ENCODE measurements at places on chromosomes 13 and 19. TPM values are rescaled to one million over a fixed set of nuclear protein-coding genes. Genes with fewer than 3 reads are reported as not detected.
A peak's percentile ranks its signal among the peaks of the same experiment; 100 is the strongest.

GRCh38 chr13:32723987-32724386, 137.7 kb downstream of the PDS5B start:
- ATAC-seq, result no peak

DNA sequence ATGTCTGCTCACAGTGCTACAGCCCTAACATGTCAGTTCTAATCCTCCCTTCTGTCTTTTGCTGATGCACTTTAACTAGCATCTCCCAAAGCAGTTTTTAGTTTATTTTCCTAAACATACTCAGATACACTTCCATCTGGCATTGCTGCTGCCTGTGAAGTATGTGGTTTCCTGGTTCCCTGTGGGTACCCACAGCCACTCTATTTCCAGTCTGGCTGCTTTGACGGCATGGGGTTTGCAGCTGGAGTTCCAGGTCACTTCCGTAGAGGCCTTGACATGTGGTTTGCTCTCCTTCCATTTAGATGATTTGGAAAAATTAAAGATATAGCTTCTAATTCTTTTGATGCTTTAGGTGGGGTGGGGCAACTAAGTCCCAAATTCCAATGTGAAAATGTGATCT, 375.5 kb downstream of the PCDH20 start:
- no peak for ATAC-seq

Gene GPR4
- total RNA-seq, result 4.4 TPM

- no peak for ATAC-seq
Observed at GRCh38 chr13:75788481-75788981, 152.4 kb downstream of the LMO7 start.

Gene SLC25A23
- 111 TPM for total RNA-seq

DNA sequence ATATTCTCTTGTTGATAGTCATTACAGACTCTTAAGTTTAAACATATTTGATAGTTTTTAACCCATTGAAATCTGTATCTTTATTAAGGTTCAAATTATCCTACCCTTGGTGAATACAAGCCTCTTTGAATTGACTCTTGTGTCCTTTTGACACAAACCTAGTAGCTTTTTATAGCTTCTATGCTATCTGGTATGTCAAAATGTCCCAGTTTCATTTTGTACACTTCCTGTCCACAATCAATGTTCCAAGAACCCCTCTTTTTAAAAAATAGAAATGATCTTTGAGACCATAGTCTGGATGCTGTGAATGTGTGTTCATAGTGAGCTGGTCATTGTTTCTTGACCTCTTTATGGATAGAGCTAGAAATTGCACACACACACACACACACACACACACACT, 39.2 kb upstream of the FGF14 start:
- ATAC-seq, result no peak

DNA sequence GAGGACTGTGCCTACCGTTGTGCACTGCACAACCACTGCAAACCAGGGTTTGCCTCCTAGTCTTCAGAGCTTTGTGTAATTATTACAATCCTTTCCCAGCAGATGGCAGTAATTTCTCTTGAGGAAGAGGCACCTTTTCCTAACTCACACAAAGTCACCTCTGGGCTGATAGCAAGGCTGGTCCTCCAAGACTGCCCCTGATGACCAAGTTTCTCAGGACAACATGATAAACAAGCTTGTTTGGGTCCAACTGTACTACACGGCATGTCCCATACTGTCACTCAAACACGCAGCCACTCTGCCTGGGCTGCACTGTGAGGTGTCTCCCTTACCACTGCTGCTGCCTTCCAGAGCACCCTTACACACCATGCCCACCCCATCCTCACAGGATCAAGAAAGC, 39.3 kb downstream of the RFXAP start:
- peak; percentile 64 for ATAC-seq

- peak; percentile 66 for ATAC-seq
Observed at GRCh38 chr13:103883164-103883563, 816.9 kb upstream of the SLC10A2 start.

- no peak for ATAC-seq
Observed at GRCh38 chr19:40533508-40533907, 43.2 kb upstream of the SHKBP1 start.

DNA sequence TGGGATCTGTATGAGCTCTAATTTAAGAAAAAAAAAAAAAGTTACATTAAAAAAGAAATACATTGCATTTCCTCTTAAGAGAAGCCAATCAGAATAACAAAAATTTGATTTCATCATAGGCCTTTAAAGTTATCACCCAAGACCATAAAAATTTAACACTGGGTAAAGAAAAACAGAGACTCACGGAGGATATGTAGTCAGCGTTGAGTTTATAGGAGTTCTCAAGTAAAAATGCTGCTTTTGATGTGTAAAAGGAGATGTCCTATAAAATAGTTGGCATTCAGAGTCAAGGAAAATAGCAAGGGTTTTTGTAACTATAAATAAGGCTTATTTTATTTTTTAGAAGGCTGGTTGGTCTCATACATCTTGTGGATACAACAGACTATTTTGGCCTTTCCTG, 191.1 kb downstream of the EFNB2 start:
- no peak for ATAC-seq

Gene PRTN3
- not detected for total RNA-seq

DNA sequence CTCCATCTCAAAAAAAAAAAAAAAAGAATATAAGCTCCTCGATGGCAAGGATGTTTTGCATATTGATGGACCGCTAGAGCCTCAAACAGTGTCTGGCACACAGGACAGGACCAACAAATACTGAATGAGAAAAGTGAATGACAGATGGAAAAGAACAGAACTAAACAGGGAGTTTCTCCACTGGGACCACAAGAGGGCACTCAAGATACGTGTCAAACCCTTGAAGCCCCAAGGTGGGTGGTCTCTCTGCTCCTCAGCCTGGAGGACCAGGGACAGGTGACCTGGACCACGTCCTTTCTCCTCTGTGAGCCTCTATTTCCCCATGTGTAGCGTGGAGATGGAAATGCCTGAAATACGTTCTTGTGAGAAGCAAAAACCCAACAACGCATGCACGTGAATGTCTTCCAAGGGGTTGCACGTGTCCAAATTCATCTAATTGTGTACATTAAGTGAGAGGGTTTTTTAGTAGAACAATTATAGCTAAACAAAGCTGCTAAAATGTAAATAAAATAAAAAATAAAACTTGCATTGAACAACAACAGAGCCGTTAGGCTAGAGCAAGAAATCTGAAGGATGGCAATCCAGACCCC, 5.7 kb upstream of the CDC42EP5 start:
- ATAC-seq, result no peak

DNA sequence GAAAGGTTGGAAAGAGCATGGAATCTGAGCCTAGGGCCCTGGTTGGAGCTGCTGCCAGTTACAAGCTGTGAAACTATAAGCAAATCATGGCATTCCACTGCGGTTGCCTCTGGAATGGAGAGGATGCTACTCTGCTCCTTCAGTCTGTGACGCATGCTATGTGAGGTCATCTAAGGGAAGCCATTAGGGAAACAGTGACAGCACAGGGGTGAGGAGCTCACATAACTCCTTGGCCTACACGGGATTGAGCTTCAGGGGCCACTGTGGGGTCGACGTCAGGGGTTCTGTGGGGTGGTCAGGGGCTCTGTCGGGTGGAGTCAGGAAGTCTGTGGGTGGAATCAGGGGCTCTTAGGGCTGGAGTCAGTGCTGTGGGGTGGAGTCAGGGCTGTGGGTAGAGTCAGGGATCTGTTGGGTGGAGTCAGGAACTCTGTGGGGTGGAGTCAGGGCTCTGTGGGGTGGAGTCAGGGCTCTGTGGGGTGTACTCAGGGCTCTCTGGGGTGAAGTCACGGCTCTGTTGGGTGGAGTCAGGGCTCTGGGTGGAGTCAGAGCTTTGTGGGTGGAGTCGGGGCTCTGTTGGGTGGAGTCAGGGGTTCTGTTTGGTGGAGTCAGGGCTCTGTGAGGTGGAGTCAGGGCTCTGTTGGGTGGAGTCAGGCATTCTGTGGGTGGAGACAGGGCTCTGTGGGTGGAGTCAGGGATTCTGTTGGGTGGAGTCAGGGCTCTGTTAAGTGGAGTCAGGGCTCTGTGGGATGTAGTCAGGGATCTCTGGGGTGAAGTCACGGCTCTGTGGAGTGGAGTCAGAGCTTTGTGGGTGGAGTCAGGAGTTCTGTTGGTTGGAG, 35.8 kb upstream of the MEDAG start:
- peak; percentile 86 for ATAC-seq

DNA sequence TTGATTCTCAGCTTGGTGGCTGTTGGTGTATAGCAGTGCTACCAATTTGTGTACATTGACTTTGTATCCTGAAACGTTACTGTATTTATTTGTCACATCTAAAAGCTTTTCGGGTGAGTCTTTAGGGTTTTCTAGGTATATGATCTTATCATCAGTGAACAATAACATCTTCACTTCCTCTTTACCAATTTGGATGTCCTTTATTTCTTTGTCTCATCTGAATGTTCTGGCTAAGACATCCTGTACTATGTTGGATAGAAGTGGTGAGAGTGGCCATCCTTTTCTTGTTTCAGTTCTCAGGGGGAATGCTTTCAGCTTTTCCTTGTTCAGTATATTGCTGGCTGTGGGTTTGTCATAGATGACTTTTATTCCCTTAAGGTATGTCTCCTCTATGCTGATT, 6.0 kb upstream of the ZNF738 start:
- no peak for ATAC-seq

DNA sequence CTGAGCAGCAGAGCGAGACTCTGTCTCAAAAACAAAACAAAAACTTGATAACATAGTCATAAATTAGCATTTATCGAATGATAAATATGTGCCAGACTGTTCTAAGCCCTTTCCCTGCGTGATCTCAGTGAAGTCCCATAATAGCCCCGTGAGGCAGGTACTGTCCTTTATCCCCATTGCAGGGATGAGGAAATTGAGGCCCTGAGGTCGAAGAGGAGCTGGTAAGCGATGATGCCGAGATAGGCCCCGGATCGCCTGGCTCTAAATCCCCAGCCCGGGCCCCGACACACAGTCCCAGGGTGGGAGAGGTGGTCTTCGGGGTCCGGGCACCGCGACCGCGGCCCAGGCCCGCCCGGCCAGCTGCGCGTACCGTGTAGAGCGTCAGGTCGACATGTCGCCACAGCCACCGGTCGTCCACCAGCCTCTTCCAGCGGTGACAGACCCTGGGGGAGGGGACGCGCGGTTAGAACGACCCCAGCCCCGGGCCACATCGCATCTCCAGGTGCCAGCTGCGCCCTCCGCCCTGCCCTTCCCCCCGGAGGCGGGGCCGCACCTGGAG, 625 bp downstream of the FBXL12 start:
- ATAC-seq, result no peak

Gene TICAM1
- 3.6 TPM for total RNA-seq

Gene MEIOSIN
- total RNA-seq, result not detected

Gene CD33
- total RNA-seq, result 1.8 TPM

- ATAC-seq, result peak; percentile 95
Observed at GRCh38 chr19:2168619-2169424, 5.1 kb downstream of the DOT1L start.

All from gastroesophageal sphincter (tissue), 4 donors.